Fibroblast of lung (primary cell): ENCODE measurements at places on chromosomes 2 and 18.

DNA sequence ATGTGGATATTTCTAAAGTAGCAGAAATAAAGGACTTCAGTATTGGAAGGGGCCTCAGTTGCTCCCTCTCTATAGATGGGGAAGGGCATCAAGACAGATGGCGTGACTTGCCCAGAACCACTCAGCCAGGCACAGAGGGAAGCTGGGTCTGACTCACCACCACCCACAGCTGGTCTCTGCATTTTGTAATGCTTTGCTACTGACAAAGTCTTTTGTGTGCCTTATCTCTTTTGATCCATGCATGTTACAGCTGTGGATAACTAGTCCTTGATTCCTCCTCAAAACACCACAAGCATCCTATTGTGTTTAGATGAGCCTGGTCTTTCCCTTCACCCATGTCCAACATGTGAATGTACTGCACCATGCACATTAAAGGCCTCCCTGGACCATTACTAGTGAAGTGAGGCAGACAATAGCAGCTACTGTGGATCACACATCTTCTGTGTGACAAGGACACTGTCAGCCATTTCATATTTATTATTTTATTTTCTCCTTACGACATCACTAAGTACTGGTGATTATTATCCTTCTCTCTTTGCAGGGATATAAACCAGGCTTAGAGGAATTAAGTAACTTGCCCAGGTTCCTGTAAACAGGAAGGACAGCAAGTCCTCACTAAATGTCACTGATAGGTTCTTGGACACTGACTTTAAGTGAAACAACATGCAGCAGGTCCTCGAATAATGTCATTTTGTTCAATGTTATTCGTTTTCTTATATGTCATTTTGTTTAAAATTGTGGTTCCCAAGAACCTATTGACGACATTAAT is 29.6 kb upstream of the IL37 start:
- DNase-seq, result peak; percentile 95

DNA sequence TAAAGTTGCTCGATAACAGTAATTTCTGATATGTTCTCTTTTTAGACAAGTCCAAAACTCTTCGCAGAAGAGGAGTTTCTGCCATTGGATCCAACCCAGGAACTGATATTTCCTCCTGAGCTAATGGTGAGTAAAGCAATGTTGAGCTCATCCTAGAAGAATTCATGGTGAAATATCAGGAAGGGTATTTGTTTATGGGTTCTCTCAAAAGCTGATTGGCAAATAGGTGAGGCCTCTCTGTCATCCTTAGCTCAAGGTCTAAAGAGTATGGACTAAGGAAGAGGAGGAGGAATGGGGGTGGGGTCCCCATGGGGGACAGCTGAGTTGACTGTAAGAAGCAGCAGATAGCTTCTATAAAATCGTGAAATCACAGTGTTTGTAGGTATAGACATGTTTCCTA is 18.2 kb downstream of the AOX1 start:
- peak; percentile 57 for DNase-seq

DNA sequence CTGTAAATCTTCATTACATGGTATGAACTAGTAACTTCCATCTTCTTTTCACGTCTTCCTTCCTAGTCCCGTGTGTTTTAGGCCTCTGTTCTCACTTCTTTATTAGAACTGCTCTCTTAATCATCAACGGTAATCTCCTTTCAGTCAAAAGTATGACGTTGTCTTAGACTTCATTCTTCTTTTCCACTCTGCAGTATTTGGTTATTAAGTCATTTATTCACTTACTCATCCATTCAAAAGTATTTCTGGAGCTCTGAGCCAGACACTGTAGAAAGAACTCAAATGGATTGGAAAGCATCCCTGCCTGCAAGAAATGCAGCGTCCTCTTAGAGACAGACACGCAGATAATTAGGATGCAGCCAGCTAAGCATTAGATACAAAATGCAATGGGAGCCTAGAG is 494.6 kb upstream of the NRP2 start:
- DNase-seq, result peak; percentile 67

- no peak for DNase-seq
Measured at GRCh38 chr2:163417596-163418337, 318.0 kb downstream of the FIGN start.

- DNase-seq, result no peak
Measured at GRCh38 chr2:30191819-30192271, 39.5 kb upstream of the LBH start.

DNA sequence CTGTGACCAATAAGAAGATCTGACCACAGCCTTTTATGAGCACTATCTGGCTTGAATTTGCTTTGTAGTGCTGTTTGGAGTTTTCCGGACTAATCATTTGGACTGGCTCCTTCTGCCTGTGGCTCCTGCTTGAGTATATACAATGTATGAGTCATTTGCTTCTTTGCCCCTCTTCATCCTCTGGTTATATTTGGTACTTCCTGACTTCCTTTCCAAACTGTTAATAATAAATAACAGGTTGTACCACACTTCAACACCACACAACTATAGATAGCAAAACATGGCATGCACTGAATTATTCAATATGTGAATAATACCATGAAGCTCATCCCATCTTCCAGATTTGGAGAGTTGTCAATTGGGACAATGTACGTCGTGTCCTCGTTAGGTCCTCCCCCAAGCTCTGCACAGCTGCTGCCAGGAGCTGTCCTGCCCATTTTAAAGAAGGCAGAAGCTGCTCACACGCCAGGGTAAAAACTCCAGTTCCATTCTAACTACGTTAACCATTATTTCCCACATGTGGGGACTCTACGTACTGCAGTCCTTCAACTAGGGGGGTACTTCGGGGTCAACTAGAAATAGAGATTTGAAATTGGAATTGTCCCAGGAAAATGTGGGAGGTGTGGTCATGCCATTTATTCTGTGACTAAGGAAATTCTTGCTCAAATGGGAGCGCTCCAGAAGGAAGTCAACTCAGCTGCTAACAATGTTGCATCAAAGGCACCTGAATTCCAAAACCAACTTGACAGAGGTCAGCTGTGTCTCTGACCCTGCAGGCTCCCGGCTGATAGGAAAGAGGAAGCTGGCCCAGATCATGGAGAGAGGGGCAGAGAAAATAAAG is 38.1 kb downstream of the ST8SIA5 start:
- DNase-seq, result peak; percentile 90
